ENCODE measurements at places on chromosomes 7 and 10.

- no peak for DNase-seq
Measured at GRCh38 chr10:69345402-69345801, 67.1 kb downstream of the HK1 start.

GRCh38 chr10:78744491-78745090, 324.2 kb upstream of the ZMIZ1 start:
- no peak for DNase-seq

DNA sequence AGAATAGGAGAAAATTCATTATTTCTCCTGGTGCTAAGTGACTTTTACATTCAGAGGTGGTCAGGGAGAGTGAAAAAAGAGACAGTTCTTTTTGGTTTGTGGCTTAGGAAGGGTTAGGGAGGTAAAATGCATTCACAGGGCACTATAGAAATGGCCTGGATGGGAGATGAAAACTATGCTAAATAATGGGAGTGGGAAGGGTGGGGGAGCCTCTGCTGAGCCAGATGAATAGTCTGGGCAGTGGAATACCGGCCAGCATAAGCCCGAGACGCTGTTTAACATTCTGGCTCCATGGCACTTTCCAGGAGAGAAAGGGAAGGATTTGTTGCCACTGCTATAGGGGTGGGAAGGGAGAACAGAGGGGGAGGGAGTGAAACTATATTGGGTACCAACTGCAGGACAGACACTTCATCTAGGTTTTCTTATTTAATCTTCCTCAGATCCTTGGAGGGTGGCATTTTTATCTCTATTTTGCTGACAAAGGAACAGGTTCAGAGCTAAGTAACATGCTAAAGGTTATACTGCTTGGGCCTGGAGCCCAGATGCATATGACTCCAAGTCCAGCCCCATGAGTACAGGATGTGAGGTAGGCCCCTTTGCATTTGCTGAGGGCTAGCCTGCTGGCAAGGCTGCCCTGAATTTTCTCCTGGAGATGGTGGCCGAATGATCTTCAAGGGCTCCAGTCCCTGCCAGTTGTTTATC, 372.4 kb downstream of the CCSER2 start:
- no peak for DNase-seq

DNA sequence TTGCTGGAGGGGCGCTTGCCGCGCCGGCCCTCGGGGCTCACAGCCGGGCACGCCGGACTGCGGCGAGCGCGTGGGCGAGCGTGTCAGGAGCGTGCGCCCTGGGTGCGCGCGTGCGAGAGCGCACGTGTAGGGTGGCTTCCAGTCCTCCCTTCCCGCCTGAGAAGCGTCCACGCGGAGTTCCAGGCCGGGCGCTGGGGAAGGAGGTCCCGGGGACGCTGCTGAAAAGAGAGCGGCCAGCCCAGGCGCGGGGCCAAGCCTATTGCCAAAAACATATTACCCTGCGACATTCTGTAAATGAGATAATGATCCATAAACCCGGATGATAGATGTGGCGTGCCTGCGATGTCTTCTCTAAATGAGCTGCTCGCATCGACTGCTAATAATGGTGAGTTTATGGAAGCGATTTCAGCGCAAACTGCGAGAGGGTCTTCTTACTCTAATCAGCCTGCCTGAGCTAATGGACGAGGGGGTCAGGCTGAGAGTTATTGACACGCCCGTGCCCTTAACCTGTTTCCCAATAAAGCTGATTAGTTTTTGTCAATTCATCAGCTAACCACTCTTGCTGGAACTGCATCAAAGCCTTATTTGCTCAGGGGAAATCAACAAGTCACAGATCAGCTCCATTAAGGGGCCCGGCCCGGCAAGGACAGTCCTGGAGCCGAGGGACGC, 8.0 kb upstream of the MNX1 start:
- no peak for DNase-seq

DNA sequence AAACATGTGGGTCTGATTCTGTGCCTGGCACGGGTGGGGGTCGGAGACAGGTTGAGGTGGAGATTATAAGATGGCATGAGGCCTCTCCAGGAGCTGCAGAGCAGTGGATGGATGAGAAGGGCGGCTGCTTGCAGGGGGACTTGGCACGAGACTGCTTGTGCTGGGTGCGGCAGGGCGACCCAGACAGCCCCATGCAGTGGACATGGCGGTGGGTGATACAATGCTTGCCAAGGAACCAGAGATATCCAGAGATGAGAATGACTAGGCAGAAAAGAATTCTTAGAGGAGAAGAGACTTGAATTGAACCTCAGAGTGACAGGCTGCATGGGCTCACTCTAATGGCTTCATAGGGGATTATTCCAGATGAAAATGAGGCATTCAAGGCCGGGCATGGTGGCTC, 145.4 kb downstream of the NEURL1 start:
- no peak for DNase-seq

GRCh38 chr10:43686414-43686813, 37.7 kb upstream of the ZNF32 start:
- no peak for DNase-seq

DNA sequence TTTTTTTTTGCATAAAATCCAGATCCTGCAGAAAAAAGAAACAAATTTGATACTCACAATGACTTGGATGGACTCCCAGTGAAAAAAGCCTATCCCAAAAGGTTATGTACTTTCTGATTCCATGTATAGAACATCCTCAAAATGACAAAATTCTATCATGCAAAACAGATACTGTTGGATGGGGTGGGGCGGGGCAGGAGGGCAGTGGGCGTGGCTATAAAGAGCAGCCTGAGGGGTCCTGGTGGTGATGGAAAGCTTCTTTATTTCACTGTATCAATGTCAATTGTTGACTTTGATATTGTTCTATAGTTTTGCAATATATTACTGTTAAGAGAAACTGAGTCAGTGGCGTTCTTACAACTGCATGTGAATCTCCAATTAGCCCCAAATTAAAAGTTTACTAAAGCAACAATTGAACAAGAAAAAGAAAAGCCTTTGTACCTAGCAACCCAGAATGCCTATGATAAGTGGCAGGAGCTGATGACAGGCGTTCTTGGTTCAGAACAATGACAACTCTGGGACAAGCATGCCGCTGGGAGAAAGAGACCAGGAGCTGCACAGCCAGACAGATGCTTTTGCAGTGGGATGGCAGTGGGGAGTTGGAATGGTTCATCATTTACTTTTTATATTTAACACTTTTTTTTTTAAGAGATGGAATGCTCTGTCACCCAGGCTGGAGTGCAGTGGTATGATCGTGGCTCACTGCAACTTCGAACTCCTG, 101.9 kb downstream of the LHPP start:
- no peak for DNase-seq

- DNase-seq = no peak
Measured at GRCh38 chr10:110074758-110075671, 67.2 kb downstream of the ADD3 start.

DNA sequence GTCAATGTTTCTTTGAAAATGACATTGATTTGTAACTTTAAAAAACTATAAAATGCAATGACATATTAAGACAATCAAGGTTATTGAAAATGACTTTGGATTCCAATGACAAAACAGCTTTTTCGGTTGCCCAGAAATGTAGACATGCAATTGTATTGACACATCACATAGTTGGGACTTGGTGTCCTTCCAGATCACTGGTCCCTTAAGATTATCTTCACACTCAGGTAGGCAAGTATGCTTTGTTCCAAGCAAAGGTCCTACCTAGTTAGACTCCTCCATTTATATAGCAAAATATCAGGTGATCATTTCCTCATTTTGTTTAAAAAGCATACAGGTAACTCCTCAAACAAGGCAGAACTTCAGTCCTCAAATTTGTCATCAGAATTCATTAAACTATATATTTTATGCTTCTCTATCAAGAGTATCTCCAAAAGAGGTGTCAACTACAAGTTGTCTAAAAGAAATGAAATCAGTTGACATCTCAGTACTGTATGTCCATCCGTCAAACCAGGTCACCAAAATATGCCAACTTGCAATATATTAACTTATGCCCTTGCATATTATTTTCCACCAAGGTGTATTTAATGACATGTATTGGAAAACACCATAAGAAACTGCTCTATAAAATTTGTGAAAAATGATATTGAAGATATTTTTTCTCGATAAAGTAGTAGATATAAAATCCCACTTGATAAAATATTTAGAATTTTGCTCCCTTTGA, 64.6 kb downstream of the TSPAN12 start:
- DNase-seq = no peak

DNA sequence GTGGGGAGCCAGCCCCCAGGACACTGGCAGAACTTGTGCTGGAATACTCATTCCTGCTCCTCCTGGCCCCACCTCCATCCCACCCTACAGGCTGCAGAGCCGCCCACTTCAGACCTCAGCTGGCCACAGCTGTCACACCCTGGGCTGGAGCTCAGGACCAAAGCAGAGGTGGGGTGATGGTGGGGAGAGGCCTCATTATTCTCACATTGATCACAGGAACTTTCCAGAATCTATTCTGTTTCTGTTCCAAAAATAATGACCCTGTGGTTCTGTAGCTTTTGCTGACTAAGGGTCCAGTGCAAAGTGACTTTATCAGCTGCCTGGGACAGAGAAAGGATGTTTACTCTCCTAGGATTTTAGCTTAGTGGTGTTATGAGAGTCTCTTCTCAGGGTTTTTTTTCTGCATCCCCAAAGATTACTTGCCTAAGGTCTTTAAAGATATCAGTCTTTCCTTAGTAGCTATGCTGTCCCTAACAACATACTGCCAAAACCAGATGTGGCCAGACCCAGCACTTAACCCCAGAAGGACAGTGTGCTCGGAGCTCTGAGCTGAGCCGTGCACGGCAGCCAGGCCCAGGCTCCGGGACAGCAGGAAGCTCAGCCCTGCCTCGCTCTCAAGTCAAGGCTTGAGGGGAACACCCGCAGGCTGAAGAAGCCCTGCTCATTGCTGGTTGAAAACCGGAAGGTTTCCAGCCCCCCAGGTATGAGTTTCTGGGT, 223.3 kb downstream of the MLLT10 start:
- no peak for DNase-seq

DNA sequence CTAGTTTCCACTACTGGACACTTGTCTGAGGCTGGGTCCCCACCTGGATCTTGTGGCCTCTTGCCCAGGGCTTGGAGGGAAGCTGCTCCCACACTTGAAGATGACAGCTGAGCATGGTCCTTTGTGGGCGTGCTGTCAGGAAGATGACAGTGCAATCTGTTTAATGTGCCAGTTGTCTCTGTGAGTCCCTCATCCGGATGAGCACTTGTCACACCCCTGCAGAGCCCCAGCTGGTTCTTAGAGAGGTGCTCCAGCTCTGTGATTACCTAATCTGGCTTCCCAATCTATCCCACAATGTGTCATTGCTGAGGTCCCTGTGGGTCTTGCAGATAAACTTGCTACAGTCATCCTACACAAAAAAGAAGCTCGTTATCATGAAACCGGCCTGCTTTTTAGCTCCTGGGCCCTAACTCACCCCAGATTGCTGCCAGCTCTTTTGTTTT, 34.8 kb upstream of the CCSER2 start:
- no peak for DNase-seq

DNA sequence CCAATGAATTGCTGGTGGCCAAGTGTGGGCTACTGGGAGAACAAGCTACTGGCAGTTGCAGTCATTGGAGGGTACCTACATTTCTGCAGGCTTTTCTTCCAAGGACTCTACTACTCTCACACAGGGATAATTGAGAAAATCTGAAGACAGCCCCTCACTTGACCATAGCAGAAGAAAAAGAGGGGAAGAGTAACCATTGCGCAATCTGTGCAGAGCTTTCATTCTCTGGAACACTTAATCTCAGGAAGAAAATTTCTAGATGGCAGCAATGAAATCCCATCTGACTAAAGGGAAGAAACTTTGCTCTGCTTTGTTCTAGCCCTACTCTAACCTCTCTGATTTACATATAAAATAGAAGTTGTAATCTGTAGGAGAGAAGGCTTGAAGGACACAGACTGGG, 1239.6 kb upstream of the SORCS1 start:
- no peak for DNase-seq

GRCh38 chr10:2278363-2278762, 541.0 kb upstream of the ADARB2 start:
- no peak for DNase-seq

DNA sequence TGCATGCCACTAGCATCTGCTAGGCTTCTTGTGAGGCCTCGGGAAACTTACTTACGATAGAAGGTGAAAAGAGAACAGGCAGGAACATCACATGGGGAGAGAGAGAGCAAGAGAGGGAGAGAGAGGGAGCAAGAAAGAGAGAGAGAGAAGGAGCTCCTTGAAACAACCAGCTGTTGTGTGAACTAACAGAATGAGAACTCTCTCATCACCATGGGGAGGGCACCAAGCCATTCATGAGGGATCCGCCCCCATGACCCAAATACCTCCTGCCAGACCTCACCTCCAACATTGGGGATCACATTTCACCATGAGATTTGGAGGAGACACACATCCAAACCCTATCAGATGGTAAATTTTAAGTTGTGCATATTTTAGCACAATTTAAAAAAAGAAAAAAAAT, 1217.2 kb downstream of the TYW1 start:
- DNase-seq = no peak

- no peak for DNase-seq
Measured at GRCh38 chr7:2072042-2072441, 160.7 kb downstream of the MAD1L1 start.

GRCh38 chr10:17472481-17473227, 18.3 kb upstream of the ST8SIA6 start:
- DNase-seq = no peak

DNA sequence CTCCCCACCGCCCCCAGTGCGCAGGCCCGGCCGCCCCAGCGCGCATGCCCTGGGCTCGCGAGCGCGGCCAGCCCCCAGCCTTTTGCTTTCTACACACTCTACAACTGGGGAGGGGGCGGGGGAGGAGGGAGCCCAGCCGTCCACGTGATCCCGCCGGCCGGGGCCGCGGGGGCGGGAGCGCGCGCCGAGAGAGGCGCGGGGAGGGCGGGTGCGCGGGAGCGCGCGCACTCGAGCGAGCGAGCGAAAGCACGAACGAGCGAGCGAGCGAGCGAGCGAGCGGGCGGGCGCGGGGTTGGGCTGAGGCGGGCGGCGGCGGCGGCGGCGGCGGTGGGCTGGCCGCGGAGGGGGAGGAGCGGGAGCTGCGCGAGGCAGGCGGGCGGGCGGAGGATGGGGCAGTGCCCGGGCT, at the start of gene AUTS2:
TSS of gene AUTS2 (plus strand) at position 395 of the 406 bp plus-strand sequence. CDS start 1,179 bp downstream, outside the sequence.
- peak; percentile 27 for DNase-seq

- DNase-seq = no peak
Measured at GRCh38 chr7:50598460-50599343, 33.5 kb upstream of the DDC start.

- DNase-seq = no peak
Measured at GRCh38 chr7:116271963-116272886, 61.9 kb downstream of the TES start.

- DNase-seq = no peak
Measured at GRCh38 chr10:89651916-89652573, 7.0 kb upstream of the PANK1 start.

GRCh38 chr10:44651834-44652233, 259.3 kb upstream of the TMEM72 start:
- DNase-seq = no peak

GRCh38 chr7:129055861-129056464, 1.1 kb upstream of the TNPO3 start:
- DNase-seq = no peak

DNA sequence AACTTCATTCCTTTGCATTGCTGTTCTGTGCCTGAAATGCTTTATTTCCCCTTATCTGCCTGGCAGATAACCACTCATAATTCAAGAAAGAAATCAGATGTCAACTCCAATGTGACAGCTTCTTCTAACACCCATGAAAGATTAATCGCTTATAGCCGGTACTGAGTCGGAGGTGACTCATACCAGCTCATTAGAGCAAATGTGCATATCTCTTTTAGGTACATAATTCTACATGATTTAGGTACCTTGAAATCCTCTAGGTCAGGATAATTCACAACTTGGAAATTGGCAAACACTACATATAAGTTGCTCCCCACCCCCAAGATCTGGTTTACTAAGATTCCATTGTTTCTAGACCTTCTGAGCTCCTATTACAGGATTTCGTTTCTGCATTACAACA, 554.4 kb upstream of the SORCS1 start:
- DNase-seq = no peak

GRCh38 chr10:43594944-43595589, 11.2 kb upstream of the ZNF485 start:
- DNase-seq = peak; percentile 8
